ENCODE measurements at places on chromosomes 2 and 18. TPM values are rescaled to one million over a fixed set of nuclear protein-coding genes. Genes with fewer than 3 reads are reported as not detected.

Gene ALLC
- not detected for total RNA-seq

Gene TRABD2A
- total RNA-seq = 97.7 TPM

Gene CRYBA2
- not detected for total RNA-seq

Gene NTSR2
- total RNA-seq = not detected

Gene ONECUT2
- total RNA-seq = not detected

Gene EN1
- total RNA-seq = not detected

Gene NEU4
- not detected for total RNA-seq

Gene CTDSP1
- 209 TPM for total RNA-seq

Gene RGPD4
- total RNA-seq = 0.05 TPM

Gene CROCC2
- total RNA-seq = not detected

Gene KLF7
- 53.6 TPM for total RNA-seq

All from activated naive CD4-positive, alpha-beta T cell treated with anti-CD3 and anti-CD28 coated beads, Interleukin-2, amount 10 ng/mL, durations not matched to agents 5 hours and 36 hours (primary cell).